AG08395 (cell line): ENCODE measurements at places on chromosomes 11 and 22.

- DNase-seq = no peak
Observed at GRCh38 chr11:38272376-38272775, 1674.3 kb upstream of the RAG2 start.

DNA sequence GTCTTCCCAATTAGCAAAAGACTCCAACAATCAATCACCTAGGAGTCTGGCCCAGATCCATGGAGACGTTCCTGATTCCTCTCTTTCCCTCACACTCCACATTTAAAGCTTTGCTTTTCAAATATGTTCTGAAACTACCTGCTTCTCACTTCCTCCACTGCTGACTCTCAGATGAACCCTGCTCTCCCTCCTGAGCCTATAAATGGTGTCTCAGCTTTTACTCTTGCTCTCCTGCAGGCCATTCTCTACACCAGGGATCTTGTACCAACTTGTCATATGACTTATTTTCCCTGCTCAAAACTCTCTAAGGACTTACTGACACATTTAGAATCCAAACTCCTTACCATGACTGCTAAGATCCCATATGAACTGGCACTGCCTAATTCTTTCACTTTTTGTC is 138.4 kb upstream of the DDI1 start:
- DNase-seq = no peak

- DNase-seq = no peak
Observed at GRCh38 chr11:127059286-127059685, 58.7 kb upstream of the KIRREL3 start.

DNA sequence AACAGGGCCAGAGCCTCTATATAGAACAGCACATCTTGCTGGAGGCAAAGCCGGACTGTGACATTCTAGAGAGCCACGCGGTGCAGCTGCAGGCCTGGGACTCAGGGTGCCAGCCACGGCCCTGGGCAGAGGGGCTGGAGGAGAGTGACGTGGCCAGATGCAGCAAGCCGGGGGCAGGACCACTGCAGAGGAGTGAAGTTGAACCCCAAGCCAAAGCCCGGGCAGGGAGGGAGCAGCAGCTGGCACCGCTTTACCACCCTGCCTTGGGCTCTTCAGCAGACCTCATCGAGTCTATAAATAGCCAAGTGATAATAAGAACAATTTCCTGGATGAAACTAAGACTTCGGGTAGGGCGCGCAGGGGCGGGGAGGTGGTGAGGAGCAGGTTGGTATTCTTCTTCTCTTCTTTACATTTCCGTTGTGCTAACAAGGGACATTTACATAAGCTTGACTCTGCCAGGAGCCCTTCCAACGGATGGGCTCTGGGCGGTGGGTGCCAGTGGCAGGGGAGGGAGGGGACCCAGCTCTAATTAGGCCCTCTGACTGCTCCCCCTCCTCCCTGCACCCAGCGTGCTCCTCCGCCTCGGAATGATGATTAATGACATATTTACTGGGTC is 110.2 kb downstream of the ST3GAL4 start:
- no peak for DNase-seq

GRCh38 chr11:66178871-66179270 is 89.6 kb upstream of the RAB1B start:
- DNase-seq = no peak

GRCh38 chr11:63682066-63683021 is 1.0 kb downstream of the RTN3 start:
- peak; percentile 23 for DNase-seq

GRCh38 chr11:93505703-93506102 is 37.5 kb downstream of the SMCO4 start:
- DNase-seq = no peak
